ENCODE measurements at places on chromosomes 16 and 17.

DNA sequence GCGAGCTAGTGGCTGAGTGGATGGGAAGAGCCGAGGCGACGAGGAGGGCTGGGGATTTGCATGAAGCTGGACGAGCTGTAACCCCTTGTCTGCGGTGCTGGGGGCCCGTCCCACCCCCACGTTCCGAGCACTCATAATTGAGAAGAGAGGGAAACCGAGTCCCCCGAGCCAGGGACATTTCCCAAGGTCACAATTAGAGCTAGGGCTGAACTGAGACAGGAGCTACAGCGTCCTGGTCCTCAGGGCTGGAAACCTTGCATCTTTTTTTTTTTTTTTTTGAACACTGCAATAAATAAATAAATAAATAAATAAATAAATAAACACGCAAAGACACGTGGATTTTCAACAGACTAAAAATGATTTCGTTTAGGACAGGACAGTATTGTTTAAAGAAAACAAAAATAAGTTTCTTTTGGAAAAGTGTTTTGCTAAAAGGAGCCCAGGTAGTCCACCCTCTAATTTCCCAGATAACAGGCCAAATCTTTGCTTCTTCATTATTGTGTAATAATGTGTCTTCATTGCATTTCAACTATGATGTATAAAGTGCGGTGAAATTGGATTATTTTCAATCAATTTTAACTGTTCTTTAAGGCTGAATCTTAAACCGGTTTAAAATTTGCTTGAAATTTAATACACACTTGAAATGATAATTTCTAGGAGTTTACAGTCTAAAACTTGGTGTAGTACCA, 992 bp downstream of the GDPD1 start:
- DNase-seq: no peak

- DNase-seq: no peak
Observed at GRCh38 chr17:17810084-17810894, 26.5 kb downstream of the SREBF1 start.

DNA sequence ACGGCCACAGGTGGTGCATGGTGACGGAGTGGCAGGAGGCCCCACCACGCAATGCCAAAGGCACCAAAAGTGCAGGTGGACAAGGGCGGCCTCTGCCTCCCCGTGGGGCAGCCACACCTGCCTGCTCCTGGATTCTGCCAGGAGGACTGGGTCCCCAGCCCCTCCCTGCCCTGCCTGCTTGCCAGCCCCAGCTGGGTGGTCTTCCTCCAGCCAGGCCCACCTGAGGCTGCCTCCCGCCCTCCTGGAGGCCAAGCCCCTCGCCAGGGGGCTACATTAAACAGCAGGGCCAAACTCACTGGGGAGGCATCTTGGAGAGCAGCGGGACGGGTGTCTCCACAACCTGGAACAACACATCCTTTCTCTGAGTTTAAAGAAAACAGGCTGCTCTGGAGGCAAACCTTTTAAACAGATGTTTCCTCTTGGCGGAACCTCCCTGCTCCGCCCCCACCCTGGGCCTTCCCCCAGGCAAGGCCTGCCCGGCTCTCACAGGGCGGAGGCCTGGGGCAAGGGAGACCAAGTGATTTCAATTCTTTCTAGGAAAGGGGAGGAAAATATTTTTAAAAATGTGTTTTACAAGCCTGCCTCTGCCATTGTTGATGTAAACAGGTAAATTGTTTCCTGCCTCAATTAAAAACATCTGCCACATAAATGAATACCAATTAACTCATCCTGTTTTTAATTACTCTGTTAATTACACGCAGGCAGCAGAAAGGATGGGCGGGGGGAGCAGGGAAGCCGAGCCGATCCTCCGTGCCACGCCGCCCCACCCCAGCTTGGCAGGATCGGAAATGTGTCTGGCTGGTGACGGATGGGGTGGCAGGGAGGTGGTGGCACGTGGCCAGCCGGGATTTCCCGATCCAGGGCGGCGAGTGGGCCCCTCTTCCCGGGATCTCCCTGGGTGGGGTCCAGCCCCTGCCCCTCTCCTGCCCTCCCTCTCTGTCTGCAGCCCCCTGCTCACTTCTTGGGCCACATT, 54.4 kb upstream of the PABPN1L start:
- DNase-seq: peak; percentile 13

DNA sequence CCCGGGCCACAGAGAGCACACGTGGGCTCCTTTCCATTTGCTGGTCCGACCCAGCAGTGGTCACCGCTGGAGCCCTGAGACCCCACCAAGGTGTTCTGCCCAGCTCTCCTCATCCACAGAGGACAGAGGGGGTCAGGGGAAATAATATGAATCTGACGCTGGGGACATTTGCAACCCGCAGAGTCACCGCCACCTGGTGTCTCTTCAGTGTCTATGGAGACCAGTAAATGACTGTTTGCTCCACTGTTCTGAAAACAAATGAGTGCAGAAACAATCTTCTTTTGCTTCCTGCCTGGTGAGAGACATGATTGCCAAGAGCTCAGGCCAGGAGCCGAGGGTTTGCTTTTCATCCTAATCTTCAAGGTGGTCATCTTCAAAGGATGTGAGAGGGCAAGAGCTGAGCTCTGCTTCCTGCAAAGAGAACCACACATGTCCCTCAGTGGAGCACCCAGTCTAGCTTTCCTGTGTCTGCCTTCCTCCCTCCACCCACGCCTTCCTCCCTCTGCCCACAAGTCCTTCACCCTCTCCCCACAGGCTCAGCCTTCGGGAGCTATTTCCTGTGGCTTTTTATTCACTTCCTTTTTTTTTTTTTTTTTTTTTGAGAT, 14.7 kb upstream of the KLHDC4 start:
- DNase-seq: peak; percentile 50

DNA sequence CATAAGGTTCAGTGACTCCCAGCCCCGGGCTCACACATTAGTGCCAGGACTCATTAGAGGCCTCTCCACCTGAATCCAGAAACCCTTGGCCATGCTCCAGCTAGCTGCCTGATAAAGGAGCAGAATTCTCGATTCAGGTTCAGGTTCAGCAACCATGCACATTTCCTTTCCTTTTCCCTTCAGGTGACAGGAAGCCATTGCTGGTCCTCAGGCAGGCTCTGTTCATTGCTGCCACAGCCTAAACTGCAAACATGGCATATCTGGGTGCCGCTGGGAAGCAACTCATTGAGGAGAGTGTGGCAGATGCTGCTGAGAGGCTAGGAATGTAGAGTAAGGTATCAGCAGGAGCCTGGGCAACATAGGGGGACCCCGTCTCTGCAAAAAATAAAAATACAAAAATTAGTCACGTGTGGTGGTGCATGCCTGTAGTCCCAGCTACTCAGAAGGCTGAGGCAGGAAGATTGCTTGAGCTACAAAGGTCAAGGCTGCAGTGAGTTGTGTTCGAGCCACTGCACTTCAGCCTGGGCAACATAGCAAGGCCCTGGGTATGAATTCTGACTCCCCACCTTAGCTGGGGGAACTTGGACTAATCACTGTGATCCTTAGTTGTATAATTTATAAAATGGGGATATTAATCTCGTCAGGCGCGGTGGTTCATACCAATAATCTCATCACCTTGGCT, 28.7 kb downstream of the ARL4D start:
- no peak for DNase-seq

DNA sequence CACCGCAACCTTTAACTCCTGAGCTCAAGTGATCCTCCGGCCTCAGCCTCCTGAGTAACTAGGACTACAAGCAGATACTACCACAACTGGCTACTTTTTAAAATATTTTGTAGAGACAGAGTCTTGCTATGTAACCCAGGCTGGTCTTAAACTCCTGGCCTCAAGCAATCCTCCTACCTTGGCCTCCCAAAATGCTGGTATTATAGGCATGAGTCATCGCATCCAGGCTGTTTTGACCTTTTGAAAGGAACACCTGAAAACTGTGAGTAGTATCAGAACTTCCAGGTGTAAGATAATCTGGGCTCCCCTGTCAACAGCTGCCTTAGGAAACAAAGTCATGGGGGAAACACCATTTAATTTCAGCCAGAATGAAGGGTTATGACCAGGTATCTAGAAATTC, 77.5 kb downstream of the CYTH1 start:
- no peak for DNase-seq
